ENCODE measurements at places on chromosomes 13 and 19.
A peak's percentile ranks its signal among the peaks of the same experiment; 100 is the strongest.

DNA sequence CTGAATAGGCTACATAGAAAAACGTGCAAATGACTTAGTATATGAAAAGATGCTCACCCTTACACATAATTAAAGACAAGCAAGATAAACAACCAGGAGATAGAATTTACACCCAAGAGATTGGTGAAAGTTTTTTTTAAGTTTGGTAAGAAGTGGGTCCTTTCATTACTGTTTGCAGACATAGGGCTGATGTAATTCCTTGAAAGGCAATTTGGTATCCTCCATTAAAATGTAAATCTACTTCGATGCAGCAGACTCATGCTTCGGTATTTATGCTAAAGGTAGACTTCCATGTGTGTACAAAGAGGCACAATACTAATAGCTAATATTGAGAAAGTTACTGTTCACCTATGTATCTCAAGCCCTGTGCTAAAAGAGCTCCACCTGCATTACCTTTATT, 33.5 kb downstream of the CNMD start:
- no peak for DNase-seq

DNA sequence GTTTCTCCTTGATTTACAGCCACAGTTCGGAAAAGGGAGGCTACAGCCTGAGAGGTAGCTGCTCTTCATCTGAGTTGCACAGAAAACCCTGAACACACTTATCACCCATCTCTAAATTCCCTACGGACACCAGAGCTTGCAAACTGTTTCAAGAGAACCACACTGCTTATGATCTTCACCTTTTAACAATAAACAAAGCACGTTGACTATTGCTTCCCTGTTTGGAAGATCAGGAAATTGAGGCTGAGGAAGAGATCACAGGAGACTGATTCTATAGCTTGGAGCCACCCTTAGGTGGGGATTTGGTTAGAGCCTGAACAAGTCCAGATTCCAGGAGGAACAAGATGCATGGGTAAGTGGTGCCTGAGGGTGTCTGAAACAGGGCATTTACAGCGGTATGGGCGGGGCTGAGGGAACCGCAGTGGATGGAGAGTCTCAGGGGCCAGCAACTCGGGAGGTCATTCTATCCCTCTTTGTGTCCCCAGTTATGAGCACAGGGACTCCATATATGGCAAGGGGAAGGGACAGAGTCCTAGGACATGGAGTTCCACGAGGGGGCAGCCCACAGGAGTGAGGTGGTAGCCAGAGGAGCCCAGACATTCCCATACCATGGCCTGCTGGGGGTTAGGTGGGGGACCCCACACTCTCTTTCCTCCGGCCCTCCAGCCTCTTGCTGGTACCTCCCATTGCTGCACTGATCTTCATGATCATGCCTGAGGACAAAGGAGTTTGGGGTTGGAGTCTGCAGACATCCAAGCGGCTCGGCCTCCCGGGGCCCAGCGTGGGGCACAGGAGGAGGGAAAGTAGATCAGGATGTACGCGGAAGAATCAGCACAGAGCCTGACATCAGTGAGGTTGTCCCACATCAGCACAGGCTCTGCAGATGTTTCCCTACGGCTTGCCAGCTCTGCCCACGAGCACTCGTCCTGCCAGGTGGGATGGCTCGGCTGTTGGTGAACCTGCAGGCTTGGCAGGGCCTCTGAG, 162.3 kb upstream of the ZNF536 start:
- DNase-seq = no peak

DNA sequence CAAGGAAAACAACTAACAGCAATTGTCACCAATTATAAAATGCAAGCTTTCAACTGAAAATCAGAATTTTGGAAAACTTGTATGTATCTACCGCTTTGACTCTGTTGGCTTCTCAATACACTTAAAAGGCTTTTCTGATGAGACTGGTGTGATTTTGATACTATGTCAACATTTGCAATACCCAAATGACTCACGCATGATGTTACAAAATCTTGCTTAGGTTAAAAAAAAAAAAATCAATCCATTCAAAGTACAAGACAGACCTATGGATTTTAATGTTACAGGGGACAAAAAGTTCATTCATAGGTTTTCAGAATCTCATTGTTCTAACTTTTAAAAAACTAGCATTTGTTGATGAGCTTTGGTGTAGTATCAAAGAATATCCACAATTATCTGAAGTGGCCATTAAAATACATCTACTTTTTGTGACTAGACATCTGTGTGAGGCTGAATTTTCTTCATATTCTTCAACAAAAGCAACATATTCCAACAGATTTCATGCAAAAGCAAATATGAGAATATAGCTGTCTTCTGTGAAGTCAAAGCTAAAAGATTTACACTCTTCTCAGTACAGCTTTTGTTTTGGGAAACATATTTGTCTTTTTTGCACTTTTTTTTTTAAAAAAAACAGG, 10.7 kb downstream of the ELF1 start:
- no peak for DNase-seq

GRCh38 chr19:948842-949496, 23.1 kb downstream of the ARID3A start:
- DNase-seq = no peak

GRCh38 chr13:48829536-48829935, 146.2 kb upstream of the FNDC3A start:
- no peak for DNase-seq

DNA sequence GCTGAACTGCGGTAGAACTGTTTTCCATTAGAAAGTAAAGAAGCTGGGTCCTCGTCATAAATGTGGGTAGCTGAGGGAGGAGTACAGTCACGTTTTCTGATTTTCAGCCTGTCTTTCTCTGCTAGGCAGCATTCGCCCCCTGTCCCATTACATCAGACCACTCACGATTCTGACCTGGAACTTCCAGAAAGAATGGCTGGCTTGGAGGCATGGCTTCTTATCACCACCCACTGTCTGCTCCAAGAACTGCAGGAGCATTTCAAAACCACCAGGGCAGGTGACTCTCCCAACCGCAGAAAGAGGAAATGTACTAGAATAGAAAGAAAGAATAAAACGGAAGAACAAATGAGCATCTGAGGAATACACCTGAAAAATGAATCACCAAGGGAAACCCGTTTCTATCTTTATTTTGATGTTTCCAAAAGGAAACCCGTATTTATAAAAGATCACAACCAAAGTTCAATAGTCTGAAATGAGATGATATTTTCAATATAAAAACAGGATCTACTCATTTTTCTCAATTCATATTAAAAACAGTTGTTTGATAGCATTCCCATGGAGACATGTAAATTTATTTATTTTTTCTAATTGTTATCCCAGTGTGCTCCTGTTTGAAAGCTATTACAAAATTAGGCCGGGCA, 22.1 kb upstream of the POMP start:
- no peak for DNase-seq

DNA sequence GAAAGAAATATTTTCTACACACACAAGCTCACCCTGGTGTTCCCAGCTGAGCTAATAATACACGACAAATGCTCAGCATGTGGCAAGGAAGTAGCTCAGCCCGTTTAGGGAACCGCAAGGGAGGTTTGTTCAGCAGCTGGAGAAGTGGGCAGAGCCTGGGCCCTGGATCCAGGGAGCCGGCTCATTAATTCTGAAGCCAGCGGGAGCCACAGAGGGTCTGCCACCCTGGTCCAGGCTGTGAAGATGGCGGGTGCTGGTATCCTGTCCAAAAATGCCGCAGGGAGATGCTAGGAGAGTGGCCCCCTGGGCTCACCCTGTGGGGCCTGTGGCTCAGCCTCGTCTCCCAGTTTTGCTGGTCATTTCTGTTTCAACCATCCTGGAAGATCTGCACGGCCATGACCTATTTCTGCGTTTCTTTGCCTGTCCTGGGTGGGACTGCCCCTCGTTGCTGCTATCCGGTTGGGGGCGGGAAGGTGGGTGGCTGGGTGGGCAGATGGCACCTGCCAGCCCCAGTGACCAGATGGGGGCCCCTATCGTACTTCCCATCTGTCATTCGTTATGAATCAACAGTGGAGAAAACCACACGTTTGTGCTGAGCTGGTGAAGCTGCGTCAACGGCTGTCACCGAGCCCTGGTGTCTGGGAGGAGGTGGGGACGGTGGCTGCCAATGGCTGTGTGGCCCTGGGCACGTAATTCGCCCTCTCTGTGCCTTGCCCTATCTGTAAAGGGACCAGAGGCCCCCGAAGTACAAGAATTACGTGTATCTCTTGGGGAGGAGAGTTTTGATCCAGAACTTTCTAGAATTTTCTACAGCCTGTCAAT, 2.7 kb upstream of the GNA15 start:
- peak; percentile 13 for DNase-seq

DNA sequence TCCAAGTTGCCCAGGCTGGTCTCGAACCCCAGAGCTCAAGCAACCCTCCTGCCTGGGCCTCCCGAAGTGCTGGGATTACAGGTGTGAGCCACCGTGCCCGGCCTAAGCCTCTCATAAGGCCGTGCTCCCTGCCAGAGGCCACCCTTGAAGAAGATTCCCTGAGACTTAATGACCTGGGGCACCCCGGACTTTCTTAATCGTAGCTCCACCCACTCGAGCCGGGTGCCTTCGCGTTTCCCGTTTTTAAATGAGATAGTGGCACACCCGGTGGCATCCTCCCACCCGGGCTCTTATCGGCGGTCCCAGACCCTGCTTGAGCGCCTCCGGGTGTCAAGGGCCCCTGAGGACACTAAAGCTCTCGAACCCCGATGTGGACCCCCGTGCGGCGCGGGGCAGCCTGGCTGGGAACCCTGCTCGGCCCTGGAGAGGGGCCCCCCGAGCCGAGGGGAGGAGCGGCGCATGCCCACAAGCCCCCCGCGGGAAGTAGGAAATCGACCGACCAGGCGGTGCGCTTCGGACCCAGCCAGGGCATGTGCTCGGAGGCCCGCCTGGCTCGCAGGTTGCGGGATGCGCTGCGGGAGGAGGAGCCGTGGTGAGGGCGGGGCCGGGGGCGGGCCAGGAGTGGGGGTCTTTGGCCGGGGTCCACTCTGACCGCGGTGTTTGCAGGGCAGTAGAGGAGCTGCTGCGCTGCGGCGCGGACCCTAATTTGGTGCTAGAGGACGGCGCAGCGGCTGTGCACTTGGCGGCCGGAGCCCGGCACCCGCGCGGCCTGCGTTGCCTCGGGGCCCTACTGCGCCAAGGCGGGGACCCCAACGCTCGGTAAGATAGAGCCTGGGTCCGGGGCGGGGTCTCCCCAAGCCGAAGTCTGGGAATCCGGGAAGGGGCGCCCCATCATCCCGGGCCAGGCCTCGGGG, at the start of gene ANKLE1:
Gene ANKLE1, plus strand, starts transcription at position 511 of the 914 bp plus-strand sequence. Its CDS starts 20 bp downstream, at position 531.
- DNase-seq = no peak

DNA sequence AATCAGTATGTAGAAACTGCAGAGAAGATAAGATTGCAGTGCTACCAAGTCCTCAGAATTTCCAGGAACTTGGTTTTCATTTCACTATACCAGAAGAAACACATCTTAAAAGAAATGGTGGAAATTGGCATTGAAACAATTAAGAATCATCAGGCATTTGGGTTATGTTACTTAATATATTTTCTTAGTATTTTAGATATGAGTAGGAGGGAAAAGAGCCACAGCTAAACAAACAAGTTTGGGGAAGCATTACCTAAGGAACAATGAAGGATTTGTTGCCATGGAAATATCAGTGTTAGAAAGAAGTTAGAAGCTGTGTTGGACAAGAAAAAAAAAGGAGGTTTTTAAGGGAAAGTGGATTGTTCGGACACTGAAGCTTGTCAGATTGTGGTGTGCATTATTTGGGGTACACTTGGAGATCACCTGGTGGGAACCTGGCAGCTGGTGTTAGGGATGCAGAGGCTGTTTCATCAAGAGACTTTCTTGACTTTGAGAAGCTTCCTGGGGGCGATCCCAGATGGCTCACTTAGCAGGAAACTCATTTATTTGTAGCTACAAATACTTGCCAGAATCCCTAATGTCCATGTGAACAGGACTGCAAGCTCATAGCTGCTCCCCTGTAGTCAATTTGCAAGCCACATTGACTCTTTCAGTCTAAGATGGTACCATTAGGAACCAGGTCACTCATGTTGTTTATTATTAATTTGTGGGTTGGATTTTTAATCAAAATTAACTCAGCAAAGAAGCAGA, 246.7 kb downstream of the RFC3 start:
- DNase-seq = no peak

DNA sequence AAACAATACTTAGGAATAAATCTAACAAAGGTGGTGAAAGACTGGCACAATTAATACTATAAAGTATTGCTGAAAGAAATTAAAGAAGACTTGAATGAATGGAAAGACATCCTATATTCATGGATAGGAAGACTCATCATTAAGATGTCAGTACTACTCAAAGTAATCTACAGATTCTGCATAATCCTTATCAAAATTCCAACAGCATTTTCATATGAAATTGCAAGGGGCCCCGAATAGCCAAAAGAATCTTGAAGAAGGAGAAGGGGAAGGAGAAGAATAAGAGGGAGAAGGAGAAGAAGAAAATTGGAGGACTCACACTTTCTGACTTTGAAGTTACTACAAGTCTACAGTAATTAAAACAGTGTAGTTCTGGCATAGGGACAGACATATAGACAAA, 25.6 kb upstream of the LRP3 start:
- DNase-seq = no peak

GRCh38 chr13:99666146-99666805, 165.0 kb downstream of the TM9SF2 start:
- no peak for DNase-seq

DNA sequence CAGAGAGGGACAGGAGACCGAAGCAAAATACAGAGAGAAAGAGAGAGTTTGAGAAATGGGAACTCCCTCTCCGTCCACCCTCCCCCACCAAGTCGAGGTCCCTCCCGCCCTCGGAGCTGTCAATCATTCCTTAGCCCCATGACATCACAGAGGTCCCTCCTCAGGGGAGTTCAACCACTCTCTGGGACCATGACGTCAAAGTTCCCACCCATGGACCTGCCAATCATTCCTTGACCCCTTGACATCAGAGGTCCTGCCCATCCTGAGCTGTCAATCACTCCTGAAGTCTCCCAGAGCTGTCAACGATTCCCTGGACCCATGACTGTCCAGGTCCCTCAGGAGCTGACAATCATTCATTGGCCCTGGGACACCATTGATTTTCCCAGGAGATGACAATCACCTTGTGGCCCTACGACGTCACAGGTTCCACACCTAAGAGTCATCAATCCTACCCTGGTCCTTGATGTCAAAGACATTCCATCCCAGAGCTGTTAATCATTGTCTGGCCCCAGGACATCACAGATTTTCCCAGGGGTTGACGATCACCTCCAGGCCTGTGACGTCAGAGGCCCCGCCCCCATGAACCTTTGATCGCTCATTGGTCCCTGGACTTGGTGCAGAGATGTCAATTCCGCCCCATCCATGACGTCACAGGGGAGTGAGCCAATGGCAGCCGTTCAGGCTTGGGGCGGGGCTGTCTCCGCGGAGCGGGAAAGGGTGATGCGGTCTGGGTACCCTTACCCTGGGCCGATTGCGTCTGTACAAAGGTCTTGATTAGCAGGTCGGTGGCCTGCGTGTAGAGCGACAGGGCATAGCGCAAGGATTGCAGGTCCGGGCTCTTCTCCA, 61.7 kb downstream of the COLGALT1 start:
- DNase-seq = no peak

- DNase-seq = no peak
Measured at GRCh38 chr13:35649162-35649561, 172.7 kb upstream of the MAB21L1 start.

- no peak for DNase-seq
Measured at GRCh38 chr19:16342002-16342715, 17.5 kb downstream of the KLF2 start.

All from LNCaP clone FGC (cell line).